Cortex of kidney (tissue), 1 donor: ENCODE measurements at places on chromosomes 3 and 15.

- DNase-seq, result no peak
Measured at GRCh38 chr3:25687742-25688141, 23.0 kb upstream of the TOP2B start.

DNA sequence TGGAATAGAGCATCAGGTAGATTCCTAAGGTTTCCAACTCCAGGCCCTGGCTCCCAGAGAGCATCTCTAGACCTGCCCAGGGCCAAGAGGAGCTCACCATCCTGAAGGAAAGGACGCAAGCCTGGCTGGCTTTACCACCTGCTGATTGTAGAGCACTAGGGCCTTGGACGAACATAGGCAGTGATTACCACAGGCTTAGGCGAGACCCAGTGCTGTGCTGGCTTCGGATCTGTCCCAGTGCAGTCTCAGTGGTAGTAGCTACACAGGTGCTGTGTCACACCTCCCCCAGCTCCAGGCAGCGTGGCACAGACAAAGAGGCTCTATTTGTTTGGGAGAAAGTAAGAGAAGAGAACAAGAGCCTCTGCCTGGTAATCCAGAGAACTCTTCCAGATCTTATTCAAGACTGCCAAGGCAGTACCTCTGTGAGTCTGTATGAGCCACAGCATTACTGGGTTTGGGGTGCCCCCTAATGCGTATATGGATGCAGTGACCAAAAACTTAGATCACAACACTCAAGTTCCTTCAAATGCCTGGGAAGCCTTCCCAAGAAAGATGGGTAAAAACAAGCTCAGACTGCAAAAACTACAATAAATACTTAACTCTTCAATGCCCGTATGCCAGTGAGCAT, 25.4 kb downstream of the ISG20 start:
- no peak for DNase-seq

DNA sequence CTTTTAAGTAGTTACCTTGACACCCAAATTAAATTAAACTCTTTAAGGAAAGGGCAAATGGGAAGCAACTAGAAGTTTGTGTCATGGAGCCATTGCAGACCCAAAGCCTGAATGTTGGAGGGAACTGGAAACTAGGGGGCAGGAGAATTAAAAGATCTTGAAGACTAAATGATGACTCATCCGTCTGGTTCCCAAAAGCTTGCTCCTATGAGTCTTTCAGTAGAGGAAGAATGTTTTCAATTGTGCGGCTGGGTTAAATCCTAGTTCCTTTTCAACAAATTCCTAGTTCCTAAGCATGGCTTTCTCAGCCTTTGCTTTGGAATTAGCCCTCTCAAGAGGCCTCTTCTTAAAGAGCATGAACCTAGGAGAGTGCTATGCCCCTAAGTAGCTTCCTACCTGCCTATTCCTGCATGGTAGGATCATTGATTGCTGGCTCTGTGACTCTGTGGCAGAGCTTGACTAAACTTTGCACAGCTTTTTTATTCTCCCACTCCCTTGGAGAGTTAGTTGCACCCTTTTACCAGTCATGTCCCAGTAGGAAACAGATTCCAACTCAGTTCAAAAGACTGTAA, 17.7 kb downstream of the CLEC3B start:
- DNase-seq, result no peak

DNA sequence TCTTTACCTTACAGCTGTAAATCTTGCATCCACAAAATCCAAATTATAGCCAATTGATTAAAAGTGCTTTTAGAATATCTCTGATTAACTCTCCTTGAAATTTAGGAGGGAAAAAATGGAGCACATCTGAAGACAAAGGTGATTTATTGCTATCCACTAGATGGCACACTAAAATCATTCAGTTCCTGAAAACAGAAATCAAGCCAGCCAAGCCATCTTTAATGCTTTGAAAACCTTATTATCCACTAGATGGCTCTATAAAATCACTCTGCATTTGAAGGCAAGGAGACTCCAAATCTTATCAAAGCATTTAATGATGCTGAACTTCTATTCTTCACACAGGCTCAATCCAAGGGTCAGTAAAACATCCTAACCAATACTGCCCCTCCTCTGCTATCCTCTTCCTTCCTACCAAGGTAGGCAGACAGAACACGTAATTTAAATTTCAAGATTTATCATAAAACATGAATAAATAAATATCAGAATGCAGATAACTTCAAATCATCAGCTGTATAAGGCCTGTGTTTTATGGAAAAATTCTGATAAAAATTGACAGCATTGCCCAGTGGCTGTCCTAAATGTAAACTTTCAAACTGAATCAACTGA, 48.4 kb downstream of the GOLIM4 start:
- no peak for DNase-seq

DNA sequence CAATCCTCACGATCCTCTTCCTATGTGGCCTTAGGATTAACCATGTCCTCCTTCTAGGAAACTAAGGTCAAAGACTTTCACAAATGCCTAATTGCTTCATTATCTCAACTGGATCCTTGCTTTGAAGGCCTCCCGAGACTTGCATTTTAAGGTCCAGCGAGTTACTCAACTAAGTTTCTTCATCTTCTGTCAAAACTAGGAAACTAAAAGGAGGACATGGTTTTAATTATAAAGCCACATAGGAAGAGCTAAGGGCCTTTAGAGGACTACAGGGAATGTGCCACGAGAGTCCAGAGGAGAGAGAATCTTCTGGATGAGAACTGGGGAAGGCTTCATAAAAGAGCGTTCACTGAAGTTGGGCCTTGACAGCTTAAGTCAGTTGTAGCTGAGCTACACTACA, 87.8 kb upstream of the LPP start:
- DNase-seq, result no peak
